ENCODE measurements at places on chromosomes 2 and 18.

DNA sequence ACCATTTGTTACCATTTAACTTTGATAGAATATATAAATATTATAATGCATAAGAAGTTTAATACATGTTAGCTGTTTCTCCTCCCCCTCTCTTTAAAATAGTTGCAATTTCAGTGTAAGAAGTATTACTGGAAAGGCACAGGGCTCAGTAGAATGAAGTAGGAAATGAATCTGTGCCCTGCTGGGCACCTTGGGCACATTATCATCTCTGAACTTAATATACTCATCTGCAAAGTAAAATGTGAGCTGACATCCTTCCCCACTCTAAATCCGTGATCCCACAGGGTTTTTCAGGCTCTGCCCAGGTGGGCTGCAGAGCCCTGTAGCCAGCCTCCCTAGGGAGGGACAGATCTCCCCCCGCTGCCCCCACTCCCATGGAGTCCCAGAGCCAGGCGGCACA lies 56.8 kb downstream of the DPP4 start:
- DNase-seq, result no peak

- no peak for DNase-seq
Measured at GRCh38 chr2:173075056-173075780, 428 bp upstream of the MAP3K20 start.

DNA sequence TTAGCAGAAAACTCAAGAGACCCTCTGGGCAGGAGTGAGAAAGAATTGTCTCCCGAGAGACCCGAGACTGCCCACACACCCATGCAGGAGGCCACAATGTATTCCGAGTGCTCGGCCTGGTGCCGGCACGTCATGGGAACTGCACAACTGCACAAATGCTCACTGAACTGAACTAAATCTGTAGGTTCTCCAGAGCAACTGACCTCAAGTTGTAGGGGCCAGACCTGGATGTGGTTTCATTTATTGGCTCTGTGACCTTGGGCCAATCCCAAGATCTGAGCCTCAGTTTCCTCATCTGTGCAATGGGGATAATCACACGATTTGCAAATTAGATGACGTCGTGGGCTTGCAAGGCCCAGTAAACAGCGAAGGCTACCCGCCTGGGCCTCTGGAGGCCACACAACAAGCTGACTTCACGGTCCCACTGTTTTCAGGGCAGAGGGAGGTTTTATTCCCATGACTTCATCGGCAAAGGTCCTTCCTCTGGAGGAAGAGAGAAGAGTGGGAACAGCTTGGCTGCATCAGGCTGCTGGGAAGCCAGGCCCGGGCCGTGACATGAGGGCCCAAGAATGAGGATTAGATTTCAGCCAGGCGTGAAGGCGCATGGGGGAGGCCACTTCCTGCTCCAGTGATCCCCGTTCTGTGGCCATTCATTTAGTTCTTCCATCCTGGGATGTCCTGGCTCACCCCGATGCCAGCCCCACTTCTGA lies 3.6 kb upstream of the ERFE start:
- DNase-seq, result no peak

GRCh38 chr2:217114117-217114516 lies 254.3 kb upstream of the TNP1 start:
- DNase-seq, result no peak

DNA sequence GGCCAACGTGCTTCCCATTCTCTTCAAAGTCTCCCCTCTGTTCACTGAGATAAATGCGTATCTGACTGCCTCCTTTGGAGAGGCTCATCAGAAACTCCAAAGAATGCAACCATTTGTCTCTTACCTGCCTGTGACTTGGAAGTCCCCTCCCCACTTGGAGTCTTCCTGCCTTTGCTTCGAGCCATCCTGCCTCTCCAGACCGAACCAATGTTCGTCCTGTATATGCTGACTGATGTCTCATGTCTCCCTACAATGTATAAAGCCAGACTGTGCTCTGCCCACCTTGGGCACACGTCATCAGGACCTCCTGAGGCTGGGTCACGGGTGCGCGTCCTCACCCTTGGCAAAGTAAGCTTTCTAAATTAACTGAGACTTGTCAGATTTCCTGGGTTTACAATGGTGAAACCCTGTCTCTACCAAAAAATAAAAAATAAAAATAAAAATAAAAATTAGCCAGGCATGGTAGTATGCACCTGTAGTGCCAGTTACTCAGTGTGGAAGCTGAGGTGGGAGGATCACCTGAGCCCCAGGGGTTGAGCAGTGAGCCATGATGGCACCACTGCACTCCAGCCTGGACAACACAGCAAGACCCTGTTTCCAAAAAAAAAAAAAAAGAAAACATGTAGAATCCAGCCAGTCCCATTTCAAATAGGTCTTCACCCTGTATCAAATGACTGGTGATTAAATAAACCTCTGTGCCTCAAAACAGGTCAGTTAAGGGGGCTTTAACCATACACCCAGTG lies 29.0 kb downstream of the HDLBP start:
- no peak for DNase-seq

DNA sequence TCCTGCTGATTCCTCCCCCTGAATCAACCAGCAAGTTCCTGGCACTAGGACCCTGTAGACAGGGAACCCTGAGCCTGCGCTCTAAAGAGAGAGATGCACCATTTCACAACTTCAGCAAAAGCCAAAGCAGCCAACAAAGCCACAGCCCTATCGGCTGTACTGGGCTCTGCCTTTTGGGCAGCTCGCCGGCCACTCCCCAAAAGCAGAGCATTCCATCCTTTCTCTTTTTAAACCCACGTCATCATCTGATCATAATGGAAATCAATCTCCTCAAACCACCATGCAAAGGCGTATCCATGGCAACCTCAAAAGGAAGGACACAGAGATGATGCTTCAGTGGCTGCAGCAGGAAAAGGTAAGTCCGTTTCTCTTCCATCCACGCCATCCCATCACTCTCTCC lies 5.3 kb upstream of the DCTN1 start:
- DNase-seq, result no peak

DNA sequence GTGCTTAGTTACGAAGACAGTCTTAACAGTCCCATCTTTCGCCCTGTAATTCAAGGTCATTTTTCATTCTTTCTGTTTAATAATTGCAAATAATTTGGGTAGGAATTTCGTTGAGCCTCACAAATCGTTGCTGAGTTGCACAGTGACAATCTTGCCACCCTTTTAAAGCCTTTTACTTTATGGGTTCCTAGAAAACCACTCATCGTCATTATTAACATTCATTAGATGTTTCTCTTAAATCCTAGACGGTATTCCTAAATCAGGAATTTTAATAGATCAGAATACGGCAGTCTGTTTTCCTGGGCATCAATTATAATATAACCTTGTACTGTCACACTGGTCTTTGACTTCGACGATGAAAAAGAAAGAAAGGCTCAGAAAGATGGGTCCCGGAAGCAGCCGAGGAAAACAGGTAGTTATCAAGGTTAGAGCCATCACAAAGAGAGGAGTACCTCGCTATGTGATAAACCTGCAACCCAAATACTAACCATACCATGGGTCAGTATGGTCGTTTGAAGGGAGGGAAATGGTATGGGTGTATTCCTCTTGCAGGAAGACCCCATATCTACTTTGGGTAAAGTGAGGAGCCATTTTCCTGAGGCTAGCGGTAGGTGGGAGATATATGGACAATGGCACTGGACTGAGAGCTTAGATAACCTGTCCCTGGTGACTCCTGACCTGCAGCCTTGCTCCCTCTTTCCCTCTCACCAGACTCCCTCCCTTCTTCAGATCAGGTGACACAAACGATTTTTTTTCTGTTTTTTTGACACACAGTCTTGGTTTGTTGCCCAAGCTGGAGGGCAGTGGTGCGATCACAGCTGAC lies 981 bp upstream of the SF3B1 start:
- DNase-seq, result no peak

- no peak for DNase-seq
Measured at GRCh38 chr18:75823471-75823870, 396.0 kb upstream of the SMIM21 start.

- no peak for DNase-seq
Measured at GRCh38 chr2:173386738-173387065, 32.0 kb downstream of the CDCA7 start.

DNA sequence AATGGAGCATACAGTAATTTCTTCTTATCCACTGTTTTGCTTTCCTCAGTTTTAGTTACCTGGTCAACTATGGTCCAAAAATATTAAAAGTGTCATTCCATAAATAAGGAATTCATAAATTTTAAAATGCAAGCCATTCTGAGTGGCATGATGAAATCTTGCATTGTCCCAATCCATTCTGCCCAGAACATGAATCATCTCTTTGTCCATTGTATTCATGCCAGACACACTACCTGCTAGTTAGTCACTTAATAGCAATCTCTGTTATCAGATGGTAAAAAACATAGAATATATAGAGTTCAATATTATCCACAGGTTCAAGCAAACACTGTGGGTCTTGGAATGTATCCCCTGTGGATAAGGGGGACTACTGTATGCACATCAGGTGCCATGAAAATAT lies 872.2 kb upstream of the NXPH2 start:
- no peak for DNase-seq

DNA sequence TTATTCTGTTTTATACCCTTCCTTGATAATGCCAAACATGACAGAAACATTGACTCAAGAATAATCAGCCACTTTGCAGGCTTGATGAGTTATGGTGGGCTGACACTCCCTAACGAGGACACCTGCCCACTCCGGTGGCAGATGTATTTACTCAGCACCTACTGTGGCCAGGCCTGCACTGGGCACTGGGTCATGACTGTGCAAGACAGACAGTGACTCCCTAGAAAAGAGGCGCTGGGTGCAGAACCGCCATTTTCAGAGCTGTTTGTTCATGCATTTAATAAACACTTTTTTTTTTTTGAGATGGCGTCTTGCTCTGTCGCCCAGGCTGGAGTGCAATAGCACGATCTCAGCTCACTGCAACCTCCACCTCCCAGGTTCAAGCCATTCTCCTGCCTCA lies 32.5 kb downstream of the SNED1 start:
- DNase-seq, result no peak

DNA sequence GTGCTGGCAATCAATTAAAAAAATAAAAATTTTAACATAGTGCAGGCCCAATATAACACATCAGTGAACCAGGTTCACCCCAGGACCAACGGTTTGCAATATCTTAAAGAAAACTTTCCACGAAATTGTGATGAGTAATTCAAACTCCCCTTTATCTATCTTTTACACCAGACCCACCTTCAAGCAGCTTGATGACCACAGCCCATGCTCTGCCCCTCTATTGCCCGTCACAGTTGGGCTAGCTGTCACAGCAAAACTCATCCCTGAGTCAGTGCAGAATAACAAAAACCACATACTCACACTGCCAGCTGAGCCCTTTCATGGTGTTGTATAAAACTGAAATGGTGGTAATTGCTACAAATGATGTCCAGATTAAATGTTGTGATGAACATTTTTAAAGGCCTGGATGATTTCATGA lies 112.5 kb upstream of the CREB1 start:
- no peak for DNase-seq

DNA sequence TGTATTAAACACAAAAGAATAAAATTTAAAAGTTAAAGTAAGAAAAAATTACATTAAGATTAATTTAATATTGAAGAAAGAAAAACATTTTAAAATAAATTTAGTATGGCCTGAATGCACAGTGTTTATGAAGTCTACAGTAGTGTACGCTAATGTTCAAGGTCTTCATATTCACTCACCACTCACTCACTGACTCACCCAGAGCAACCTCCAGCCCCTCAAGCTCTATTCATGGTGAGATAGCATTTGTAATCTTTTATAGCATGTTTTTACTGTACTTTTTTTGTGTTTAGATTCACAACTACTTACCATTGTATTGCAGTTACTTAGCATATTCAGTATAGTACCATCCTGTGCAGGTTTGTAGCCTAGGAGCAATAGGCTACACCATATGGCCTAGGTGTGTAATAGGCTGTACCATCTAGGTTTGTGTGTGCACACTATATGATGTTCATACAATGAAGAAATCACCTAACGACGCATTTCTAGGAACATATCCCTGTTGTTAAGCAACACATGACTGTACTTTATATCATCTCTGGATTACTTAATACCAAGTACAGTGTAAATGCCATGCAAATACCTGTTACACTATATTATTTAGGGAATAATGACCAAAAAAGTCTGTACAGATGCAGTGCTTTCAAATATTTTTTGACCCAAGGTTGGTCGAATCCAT lies 144.0 kb upstream of the IL1R2 start:
- no peak for DNase-seq

GRCh38 chr18:50473881-50474280 lies 86.0 kb upstream of the MAPK4 start:
- no peak for DNase-seq

DNA sequence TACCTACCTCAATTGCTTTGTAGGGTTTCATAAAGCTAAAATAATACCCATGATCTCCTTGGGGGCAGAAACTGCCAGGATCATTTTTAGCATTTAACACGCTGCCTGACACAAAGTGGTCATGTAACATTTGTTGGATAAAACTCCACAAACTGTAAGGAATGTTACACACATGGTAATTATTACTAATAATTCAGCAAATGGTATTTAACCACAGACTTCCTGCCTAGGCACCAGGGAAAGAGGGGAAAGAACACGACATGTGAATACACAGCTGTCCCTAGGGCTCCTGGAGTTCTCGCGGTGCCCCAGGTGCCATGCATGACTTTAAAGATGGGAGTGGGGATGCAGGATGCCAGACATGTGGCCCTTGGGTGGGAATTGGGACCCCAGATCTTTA lies 43.5 kb downstream of the ASAP2 start:
- DNase-seq, result no peak

DNA sequence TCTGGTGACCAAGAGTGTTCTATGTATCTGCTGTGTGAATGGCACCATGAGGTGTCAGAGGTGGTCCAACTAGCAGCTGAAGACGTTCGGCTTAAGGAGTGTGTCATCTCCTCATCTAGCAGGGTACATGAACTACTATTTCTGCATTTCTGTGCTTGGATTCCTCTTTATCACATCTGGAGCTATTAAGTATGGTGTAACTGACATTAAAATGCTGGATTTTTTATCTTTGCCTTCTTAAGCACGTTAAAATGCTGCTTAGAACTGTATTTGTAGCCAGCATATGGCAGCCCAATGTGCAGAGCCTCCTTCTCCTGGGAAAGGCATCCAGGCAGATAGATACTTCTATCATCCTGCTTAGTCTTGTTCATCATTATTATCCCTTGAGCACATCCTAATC lies 409.3 kb upstream of the MMADHC start:
- no peak for DNase-seq

DNA sequence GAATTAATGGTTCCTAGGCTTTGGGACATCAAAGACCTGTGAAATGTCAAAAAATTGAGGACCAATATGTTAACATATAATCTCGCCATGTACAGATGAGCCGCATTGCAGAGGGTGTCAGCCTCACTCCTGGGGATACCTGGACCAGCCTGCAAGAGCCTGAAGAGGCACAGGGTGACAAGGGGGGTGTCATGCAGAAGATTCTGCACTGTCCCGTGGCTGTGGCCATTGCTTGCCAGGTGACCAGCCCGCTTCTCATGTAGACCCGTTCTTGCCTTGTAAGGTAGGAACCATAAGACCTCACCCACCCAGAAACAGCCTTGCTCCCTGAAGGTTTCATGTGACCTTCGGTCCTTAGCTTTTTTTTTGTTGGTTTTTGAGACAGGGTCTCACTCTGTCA lies 37.5 kb downstream of the TMEM37 start:
- no peak for DNase-seq

GRCh38 chr2:47506436-47506835 lies 103.5 kb downstream of the MSH2 start:
- no peak for DNase-seq
